ENCODE measurements at places on chromosomes 3 and 15.
A peak's percentile ranks its signal among the peaks of the same experiment; 100 is the strongest.

DNA sequence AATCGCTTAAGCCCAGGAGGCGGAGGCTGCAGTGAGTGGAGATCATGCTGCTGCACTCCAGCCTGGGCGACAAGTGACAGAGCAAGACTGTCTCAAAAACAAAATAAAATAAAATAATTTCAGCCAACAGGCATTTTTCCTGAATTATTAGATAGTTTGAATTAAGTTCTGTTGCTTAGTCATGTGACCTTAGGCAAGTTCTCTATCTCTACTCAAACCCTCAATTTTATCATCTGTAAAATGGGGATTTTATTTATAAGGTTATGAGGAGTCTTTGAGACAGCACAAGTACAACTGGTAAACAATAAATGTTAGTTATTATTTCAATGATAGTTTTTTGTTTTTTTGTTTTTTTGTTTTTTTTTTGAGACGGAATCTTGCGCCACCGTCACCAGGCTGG lies 13.0 kb downstream of the SQOR start:
- no peak for DNase-seq

DNA sequence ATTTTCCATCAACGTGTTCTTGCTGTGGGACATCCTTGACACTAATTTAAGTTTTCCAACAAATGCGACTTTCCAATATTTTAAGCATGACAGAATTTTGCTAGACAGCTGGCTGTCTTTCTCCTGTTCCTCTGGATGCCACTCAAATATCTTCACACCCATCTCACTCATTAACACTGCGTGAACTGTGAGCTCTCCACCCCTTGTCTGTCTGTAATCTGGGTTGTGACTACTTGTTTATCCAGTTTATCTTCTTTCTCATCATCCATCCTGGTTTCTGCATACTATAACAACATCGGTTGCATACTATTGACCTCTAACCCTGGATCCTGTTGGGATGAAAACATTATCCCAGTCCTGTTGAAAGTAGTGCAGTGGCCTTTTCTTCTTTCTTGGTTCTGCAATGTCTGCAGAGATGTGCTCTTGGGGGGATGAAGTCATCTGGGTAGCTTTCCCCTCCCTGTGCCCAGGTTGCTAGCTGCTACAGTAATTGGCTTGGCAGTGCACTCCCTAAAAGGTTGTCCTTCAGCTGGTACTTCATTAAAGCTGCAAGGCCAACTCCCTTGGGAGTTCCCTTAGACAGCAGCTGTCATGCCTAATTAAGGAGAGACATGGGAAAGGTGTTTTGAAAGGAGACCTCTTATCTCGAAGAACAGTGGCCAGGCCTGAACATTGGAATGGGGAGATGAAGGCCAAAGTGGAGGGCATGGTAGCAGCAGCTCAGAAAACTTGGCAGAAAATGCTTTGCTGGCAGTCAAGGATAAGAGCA lies 24.7 kb downstream of the KAT2B start:
- DNase-seq: no peak

DNA sequence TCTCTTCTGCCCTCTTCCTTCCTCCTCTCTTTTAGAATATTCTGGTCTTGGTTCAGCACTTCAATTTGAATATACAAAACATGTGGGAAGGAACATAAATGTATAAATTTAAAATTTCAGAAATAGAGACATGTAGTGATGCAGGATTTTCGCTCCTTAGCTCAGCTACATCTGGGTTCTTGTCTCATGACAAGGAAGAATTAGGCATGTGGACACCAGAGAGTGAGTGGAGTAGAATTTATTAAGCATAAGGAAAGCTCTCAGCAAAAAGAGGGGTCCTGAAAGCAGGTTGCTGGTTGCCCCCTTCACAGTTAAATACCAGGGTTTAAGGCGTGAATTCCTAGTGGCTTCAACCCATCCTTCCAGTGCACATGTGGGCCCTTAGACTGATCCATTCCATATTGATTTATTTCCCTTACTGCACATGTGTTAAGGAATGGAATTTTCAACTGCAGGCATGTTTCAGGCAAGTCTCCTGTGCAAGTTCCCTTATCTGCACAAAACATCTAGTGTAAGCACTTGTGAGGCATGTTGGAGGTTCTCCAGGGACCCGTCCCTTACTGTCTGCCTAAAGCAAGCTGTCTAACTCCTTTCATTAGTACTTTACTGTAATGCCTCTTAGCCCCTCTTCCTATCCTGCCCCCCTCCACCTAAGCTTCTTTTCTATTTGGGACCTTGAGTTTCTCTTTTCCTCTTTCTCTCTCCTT lies 133.2 kb upstream of the STRIT1 start:
- DNase-seq: no peak

GRCh38 chr15:63250312-63250965 lies 27.0 kb upstream of the APH1B start:
- no peak for DNase-seq

DNA sequence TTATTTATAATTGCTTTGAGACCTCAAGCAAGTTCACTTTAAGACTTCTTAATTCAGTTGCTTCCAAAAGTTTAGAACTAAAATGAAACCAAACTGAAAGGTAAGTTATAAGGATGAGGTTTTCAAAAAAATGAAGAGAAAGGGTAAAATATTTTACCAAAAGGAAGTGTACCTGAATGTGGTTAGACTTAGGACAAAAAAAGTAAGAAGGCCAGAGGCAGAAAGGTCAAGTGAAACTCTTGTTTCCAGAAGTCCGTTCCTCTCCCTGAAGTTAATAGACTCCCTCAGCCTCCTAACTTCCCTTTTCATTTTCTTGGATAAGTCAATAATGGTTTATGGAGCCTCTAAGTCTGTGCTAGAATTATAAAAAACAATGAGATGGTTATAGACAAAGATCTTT lies 16.6 kb downstream of the BTLA start:
- no peak for DNase-seq

GRCh38 chr15:66753687-66754377 lies 51.8 kb downstream of the SMAD6 start:
- DNase-seq: no peak

- no peak for DNase-seq
Measured at GRCh38 chr15:90869601-90870353, 1.4 kb downstream of the FURIN start.

DNA sequence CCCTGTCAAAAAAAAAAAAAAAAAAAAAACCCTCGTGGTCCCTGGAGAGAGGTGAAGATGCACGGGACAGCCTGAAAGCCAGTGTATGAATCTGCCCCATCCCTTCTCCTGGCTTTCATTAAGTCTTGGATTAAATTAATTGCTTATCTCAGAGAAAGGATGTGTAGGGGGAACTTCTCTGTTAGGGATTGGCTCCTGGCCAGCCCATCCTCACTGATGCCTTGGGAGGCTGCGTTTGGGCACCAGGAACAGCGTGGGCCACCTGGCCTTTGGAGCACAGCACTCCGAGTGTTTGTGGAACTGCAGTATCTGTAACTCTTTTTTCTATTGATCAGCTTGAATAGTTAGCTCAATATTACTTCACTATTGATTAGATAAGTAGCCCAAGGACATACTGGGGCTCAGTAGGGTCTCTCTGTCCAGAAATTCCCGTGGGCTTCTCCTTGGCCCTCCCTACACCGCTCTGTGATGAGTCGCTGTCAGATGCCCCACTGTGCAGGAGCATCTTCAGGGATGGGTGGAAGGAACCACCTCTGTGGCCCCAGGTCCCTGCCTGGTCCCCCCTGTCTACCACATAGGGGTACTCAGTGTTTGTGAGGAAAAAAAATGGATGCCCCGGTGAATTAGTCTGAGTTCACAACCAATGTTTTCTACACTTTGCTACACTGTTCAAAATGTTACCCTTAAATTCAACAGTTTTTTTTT lies 2.0 kb downstream of the PXYLP1 start:
- no peak for DNase-seq

GRCh38 chr3:169150920-169151319 lies 512.6 kb downstream of the MECOM start:
- no peak for DNase-seq

DNA sequence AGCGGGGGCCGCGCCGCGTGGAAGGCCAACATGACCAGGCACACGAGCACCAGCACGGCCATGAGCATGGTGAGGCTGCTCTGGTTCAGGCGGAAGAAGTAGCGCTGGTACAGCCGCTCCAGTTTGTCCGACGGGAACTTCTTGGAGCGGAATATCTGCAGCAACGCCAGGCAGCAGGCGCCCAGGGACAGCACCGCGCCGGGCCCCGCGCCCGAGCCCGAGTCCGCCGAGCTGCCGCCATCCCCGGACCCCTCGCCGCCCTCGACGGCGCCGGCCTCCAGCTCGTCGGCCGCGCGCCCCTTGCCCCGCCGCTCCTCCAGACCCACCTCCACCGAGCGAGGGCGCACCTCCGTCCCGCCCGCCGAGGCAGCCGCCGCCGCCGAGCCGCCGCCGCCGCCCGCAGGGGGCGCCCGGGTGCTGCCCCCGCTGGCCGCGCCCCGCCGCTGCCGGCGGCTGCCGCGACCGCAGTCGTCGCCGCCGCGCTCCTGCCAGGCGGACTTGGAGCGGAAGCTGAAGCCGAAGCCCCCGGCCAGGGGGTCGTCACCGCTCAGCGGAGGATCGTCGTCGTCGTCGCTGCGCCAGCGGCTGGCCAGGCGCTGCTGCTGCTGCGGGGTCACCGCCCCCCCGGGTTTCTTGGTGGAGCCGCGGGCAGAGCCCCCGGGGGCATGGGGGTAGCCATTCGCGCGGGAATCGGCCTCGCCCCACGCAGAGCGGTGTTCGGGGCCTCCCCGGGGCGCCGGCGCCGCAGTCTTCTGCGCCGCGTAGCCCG lies 957 bp downstream of the ADCY5 start:
- no peak for DNase-seq

DNA sequence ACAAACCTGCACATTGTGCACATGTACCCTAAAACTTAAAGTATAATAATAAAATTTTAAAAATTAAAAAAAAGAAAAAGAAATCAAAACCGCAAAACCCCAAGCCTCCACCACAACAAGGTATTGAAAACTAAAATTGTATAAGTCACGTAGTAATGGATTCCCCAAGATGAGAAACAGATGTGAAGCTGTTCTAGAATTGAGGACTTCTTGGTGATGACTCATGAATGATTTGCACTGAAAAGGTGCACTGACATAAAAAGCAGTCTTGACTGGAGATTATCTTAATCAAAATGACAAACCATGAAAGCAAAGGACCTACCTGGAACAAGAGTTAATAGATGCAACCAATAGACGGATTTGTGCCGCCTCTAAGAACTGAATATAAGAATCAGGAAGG lies 225.8 kb downstream of the MYRIP start:
- DNase-seq: no peak

DNA sequence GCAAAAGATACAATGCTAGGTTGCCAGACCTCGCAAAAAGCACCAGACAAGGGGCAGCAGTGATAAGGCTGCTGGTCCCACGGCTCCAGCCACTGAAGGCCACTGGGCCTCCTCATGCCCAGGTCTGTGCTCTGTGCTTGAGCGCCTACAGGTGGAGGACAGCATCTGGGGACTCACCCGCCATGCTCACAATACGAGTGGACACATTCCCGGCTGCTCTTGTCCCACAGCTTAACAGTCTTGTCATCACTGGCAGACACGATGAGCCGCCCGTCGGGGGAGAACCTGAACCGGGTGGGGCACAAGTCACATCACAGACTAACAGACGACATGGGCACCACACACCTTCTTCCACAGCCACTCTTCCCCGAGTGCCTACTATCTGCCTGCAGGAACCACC lies 7.4 kb downstream of the POC1A start:
- peak; percentile 80 for DNase-seq

GRCh38 chr3:34319881-34320280 lies 521.5 kb downstream of the PDCD6IP start:
- no peak for DNase-seq

GRCh38 chr15:50496692-50497091 lies 49.8 kb downstream of the USP50 start:
- DNase-seq: no peak

DNA sequence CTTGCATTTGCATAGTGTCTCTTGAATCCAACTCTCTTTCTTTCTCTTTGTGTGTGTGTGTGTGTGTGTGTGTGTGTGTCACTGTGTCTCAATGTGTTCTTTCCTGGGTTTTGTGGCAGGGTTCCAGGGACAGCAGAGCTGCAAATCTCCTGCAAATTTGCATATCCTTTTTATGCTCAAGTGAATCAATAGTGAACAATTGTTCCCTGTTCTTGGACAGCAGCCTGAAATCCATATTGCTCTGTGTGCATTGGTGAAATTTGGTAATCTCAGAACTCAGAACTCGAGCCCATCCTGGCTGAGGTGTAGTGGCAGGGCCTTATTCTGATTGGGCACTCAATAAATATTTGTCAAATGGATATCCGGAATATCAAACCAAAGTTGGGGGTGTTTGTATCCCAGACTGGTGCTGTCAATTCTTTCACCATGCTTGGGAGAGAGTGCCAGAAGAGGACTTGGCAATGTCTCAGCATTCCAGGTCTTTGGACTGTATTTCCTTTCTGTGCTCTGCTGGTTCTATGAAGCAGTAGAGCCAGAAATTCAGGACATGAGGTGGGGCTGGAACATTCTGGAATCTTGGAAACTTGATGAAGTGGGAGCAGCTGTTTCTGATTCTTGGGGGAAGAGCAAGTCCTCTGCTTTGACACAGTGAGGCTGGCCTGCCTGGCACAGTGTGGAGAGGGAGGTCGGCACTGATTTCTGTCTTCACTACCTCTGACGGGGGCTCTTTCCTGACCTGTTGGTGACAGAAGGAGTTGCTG lies 380.6 kb upstream of the C2CD4B start:
- no peak for DNase-seq

DNA sequence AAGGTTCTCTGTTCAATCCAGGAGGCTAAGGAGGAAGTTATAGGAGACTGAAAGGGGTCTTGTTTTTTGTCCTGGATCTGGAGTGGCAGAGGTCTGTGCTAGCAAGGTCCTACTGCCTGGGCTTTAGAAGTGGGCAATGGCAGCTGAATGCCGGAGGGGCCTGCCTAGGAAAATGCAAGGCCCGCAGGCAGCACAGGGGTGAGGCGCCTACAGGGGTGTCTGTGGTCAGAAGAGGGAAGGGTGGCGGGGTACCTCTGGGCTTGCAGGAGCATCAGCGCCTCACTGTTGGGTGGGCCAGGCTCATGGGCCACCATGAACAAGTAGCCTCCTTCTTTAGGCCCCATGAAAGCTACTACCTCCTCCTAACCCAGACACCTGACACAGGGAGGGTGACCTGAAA lies 175.4 kb downstream of the PEX5L start:
- no peak for DNase-seq

- no peak for DNase-seq
Measured at GRCh38 chr15:99586121-99586520, 20.3 kb downstream of the MEF2A start.

GRCh38 chr15:61205346-61205921 lies 23.7 kb downstream of the RORA start:
- DNase-seq: no peak

GRCh38 chr3:188584162-188584529 lies 430.2 kb downstream of the LPP start:
- DNase-seq: no peak

DNA sequence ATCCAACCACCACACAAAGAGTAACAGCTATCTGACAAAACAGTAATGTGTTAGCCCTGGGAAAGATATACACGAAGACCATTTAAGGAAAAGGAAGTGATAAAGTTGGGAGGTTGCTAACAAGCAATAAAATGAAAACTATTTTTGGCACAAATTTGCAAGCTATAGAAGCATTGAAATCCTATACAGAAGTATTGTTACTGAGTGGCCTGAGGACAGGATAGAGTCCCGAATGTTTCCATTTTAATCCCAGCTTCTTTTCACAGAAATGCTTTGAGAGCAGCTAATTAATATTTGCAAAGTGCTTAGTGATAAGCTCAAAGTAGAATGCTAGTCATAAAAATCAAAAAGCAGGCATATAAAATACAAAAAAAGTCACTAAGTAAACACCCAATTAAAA lies 51.5 kb downstream of the RAD18 start:
- no peak for DNase-seq
